DMS 273 treated with DMSO at 0.1 percent for 48 hours (cell line): ENCODE measurements at places on chromosomes 3 and 15.

DNA sequence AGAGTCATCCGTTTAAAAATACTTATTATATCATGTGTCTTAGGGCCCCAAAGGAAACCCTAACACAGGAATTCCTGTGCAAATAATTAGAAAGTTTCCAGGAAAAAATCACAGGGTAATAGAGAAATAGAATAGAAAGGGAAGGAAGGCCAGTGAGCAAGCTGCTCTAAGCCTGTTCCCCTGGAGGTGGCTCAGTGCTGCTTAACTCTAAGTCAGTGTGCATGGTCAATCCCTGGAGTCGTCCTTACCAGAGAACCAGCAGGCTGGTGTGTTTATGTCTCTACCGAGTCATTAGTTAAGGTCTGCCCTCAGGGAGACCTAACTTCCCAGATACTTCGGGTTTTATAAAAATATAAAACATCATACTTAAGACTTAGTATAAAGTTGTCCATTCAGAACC is 21.0 kb upstream of the MCF2L2 start:
- DNase-seq: no peak

DNA sequence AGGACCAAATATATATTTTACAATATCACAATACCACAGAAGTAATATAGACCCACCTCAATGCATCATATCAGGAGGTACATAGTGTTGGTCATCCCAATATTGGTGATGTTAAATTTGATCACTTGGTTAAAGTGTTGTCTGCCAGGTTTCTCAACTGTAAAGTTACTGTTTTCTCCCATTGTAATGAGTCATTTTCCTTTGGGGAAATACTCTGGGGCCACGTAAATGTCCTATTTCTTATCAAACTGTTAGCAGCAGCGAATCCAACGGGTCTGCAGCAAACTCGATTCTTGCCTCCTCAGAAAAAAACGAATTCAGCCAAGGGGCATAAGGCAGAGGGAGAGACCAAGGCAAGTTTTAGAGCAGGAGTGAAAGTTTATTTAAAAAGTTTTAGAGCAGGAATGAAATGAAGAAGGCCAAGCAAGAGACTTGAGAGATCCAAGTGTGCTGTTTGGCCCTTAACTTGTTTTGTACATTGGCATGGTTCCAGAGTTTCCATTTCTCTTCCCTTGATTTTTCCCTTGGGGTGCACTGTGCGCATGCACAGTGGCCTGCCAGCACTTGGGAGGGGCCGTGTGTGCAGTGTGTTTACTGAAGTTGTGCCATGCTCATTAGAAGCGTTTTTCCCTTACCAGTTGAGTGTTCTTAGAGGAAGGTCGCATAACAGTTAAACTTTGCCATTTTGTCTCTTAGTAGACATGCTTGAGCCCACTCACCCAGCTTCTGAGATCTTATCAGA is 512.5 kb downstream of the AGBL1 start:
- no peak for DNase-seq

DNA sequence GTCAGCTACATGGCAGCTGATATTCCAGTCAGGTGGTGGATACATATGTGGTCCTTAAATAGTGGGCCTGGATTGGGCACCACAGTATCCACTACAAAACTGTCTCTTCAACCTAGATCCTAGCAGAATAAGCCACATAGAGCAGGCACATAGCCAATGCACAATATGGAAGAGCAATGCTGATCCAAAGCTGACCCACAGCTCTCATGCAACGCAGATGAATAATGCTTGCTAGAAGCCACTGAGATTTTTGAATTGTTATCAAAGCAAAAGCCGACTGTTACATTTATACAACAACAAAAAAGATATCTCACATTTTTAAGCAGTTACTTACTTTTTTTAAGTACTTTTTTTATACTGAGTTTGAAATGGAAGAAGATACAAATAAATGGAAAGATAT is 11.2 kb downstream of the CNTN3 start:
- no peak for DNase-seq

DNA sequence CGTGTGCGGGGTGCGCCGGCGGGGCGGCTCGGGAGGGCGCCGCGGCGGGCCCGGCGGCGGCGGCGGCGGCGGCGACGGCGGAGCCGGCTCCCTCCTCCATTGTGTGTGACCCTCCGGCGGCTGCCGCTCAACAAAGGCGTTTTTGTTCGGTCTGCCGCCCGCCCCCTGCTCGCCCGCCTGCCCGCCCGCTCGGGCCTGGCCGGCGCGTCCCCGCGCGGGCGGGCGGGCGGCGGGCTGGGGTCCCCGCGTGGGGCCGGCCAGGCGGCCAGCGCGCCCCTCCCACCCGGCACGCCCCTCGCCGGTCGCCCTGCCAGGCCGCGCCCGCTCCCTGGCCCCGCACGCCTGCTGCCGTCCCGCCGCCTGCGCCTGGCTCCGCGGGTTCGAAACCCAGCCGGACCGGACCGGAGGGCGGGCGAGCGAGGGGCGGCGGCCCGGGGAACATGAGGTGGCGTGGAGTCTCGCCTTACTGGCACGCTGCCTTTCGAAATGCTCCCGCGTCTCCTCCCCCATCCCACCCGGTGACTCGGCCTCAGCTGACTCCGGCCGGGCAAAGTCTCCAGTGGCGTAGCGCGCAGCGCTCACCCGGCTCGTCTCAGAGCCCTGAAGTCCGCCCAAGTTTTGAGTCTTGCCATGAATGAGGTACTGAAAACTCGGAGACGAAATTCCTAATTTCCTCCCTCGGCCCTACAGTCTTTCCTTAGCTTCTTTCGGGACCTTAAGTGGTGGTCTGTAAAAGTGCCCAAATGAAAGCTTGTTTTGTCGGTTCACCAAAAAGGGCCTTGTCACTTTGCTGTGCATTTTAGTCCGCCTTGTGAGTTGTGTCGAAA is 588 bp downstream of the MAPK6 start:
- DNase-seq: no peak

DNA sequence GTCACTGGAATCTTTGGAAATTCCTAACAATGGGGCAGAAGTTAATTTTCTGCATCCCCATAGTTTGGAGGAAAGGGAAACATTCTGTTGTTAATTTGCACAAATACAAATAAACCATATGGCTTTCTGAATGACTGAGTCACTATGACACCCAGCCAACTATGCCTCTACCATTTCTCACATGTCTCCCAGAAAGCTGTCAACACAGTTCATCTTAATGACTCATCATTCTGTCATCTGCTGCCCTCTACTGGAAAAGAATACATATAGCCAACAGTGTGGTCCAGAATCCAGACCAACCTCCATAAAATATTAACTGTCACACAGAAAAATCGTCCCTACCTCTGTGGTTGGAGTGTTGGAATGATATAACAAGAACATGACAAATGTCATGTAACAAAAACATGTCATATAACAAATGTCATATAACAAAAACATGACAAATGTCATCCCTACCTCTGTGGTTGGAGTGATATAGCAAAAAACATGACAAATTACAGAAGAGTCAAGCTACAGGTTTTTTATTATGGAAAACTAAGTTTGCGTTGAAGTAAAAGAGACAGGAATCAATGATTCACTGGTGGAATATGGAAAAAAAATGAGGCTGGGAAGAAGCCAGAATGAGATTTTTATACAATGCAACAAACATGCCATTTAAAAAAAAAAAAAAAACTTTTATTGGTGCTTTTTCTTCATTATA is 47.7 kb upstream of the GYG1 start:
- peak; percentile 90 for DNase-seq

DNA sequence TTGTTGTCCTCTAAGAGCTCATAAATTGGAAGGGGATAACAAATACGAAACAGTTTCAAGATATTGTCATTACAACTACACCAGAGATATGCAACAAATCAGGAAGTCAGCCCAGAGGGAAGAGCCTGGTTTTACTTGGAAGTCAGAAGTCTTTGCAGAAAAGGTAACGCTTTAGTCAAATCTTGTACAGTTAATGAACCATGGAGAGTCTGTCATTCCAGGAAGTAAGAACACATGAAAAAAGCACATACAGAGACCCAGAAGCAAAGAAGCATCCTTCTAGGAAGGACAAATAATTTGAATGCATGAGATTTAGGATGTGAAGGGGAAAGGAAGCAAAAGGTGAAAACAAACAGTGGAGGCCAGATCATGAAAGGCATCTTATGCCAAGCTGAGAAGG is 19.6 kb downstream of the DYNC1LI1 start:
- no peak for DNase-seq

DNA sequence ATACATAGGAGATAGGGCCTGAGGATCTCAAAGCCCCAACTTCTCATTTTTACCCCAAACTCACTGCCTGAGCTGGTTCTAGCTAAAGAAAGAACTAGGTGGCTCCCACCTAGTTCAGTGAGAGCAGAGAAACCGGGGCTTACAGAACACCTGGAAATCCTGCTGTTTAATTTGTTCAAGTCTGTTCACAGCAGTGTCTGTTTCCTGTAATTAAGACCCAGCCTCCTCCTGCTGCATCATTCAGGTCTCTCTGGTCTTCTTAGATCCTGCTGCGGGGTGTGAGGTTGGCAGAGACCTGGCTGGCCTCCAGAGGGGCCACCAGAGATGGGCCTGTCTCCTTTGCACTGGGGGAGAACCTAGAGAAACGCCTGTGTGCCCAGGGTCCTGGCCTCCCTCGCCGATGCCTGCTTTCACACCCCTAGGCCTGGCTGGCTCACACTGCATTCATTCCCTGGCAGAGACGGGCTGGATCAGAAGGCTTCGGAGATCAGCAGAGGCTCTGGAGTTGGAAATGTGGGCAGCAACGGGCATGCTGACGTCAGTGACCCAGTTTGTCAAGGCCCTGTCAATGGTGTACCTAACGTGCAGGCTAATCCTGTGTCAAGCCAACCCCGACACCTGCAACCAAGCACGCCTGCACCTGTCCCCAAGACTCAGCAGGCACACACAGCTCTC is 4.9 kb upstream of the CHRNA3 start:
- DNase-seq: no peak

- DNase-seq: no peak
Observed at GRCh38 chr3:44179246-44179645, 62.4 kb upstream of the TOPAZ1 start.

DNA sequence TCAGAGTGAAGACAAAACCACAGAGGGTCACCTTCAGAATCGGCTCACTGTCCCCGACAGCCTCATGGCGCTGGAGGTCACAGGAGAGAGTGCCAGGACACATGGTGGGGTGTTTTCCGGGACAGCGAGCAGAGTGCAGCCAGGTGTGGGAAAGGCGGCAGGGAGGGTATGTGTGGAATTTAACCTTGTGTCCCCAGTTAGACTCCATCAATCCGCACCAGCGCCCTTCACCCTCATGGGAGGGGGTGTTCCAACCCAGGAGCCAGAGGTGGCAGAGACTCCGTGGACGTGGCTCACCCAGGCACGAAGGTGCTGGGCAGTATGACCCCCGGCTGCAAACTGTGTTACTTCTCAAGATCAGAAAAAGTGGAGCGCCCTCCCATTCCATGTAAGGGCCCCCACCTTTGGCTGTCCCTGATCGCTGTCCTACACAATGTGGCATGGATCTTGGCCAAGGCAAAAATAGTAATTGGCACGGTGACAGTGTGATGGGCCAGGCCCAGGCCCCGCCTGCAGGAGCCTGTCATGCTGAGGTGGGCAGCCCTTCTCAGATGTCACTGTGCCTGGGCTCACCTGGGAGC is 190.3 kb downstream of the XXYLT1 start:
- no peak for DNase-seq

GRCh38 chr3:144142151-144142840 is 170.7 kb downstream of the DIPK2A start:
- DNase-seq: no peak

DNA sequence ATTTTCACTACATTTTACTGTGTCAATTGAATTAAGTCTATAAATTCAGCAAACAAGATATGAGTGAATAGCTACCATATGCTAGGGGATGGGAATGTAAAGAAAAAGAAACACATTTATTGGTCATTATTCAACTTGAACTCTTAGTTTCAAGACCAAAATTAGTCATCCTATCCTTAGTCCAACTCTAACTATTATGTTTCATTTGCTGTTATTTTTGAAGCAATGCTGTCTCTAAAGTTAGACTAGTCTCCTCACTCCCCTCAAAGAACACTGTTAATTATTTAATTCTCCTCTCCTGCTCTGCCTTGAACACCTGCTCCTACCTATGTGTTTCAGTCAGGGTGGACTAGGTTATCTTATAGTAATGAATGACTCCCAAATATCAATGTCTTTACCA is 920.9 kb downstream of the TUSC7 start:
- no peak for DNase-seq

GRCh38 chr3:20683910-20684309 is 497.9 kb upstream of the SGO1 start:
- DNase-seq: no peak

GRCh38 chr15:39161096-39161495 is 419.8 kb upstream of the THBS1 start:
- no peak for DNase-seq

DNA sequence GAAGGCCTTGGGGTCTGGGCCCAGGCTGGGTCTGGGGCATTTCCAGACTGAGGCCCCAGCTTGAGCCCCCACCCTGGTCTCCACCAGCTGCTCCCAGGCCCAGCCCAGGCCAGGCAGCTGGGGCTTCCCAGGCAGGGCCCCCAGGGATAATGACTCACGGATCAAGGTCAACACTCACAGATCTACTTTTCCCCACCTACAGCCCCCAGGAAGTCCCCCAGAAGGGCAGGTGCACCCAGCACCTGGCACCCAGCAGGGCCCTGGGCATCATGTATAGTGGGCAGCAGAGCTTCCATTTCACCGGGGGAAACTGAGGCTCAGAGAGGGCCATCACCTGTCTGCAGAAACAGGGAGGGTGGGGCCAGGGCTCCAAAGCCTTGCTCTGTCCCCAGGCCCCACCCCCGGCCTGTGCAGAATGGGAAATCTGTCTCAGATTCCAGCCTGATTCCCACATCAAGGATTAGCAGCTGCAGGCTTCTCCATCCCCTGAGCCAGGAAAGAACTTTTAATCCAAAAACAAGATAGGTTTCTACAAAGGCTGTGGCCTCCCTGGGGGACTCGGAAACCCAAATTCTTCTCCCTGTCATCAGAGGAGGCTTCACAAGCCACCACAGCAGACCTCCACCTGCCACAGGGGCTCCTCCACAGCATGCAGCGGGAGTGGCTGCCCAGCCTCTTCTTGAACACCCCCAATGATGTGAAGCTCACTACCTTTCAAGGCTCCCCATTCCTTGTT is 49.8 kb downstream of the IQSEC1 start:
- DNase-seq: peak; percentile 30
